ENCODE measurements at places on chromosomes 7 and 10. TPM values are rescaled to one million over a fixed set of nuclear protein-coding genes. Genes with fewer than 3 reads are reported as not detected.

Gene NKX6-2
- not detected for total RNA-seq

DNA sequence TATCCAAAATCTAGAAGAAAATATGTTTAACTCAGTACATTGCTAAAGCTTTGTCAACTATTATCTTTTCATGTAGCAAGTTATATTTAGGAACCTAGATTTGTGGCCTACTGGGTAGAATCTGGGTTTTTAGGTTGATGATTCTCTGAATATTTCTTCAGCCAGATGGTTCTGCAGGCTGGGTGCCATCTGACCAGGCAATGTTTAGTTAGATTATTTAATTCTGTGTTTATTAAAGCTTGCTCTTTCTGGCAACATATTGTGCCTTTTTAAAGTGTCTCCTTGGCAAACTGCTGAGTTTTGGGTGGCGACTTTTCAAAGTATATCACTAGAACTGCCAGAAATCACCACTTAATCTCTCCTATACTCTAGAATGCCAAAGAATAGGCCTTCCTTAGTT is 114.1 kb downstream of the LHFPL3 start:
- H3K36me3 ChIP-seq: no peaks in the 10 kb centered on the region
- H3K27ac ChIP-seq: no peak overlapping the region
- no peaks in the 10 kb centered on the region for H3K27me3 ChIP-seq
- no peak for DNase-seq
- H3K4me1 ChIP-seq: no peaks in the 10 kb centered on the region

Gene ACHE
- 0.22 TPM for total RNA-seq

- no peaks in the 10 kb centered on the region for H3K4me1 ChIP-seq
- H3K4me3 ChIP-seq: no peak overlapping the region
- H3K36me3 ChIP-seq: no peaks in the 10 kb centered on the region
- no peaks in the 10 kb centered on the region for H3K27me3 ChIP-seq
These were observed 201.5 kb downstream of the DNAJB9 start for GRCh38 chr7:108770981-108771745.

DNA sequence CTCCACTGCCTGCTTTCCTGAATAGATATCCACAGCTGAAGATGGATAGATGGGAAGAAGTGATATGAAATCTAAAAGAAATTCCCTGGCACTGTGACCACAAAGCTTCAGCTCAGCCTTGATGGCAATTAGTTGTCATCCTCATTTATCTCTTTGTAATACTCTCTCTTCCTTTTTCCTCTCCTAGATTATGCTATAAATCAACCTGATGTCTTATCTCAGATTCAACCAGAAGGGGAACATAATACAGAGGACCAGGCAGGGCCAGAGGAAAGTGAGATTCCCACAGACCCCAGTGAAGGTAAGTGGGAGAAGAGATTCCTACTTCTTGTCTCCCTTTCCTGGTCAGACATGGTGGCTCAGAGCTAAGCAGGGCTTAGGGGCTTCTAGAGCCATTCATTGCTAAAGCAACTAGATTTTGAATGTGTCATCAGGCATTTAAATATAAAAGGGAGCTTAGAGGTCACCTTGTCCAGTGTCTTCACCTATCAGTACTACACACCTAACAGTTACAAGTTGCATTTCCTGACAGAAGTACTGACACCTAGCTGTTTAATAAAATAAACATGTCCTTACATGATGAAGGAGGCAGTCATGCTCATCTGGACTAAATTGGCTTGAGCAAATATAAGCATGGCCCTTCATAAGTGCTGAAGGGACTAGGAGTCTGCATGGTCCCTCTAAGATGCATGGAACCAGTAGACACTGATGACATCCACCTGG is 19.5 kb downstream of the ZNF398 start:
- no peak for DNase-seq
- H3K4me3 ChIP-seq: no peak overlapping the region
- H3K27ac ChIP-seq: no peak overlapping the region
- H3K4me1 ChIP-seq: no peaks in the 10 kb centered on the region
- no peaks in the 10 kb centered on the region for H3K27me3 ChIP-seq
